MCF 10A (cell line): ENCODE measurements at places on chromosomes 3 and 15. TPM values are rescaled to one million over a fixed set of nuclear protein-coding genes. Genes with fewer than 3 reads are reported as not detected.
A peak's percentile ranks its signal among the peaks of the same experiment; 100 is the strongest.

Gene KIF23
- 30.3 and 50.2 TPM in 2 replicates for total RNA-seq

Gene RAB8B
- 11.7 and 15.6 TPM in 2 replicates for total RNA-seq

Gene TMF1
- 50.2 and 52.4 TPM in 2 replicates for total RNA-seq

Gene GOLGA8G
- total RNA-seq, result 0.09 TPM in 1 of 2 replicates, not detected in the other

Gene EMC7
- 98.2 and 134 TPM in 2 replicates for total RNA-seq

Gene NUTM1
- total RNA-seq, result not detected in 2 replicates

Gene POLQ
- 4.1 and 5.8 TPM in 2 replicates for total RNA-seq

Gene NUP210
- total RNA-seq, result 6.9 and 8.4 TPM in 2 replicates

Gene PLA2G4E
- 0.07 and 0.12 TPM in 2 replicates for total RNA-seq

Gene AHSG
- not detected in 2 replicates for total RNA-seq

Gene TTLL13
- total RNA-seq, result 0.47 TPM in 1 of 2 replicates, not detected in the other

Gene LXN
- total RNA-seq, result 3.4 and 4.4 TPM in 2 replicates

Gene IL12A
- total RNA-seq, result 1.3 and 1.7 TPM in 2 replicates

Gene XCR1
- total RNA-seq, result not detected in 2 replicates

Gene EBLN2
- total RNA-seq, result 4.7 and 5.5 TPM in 2 replicates

Gene MITF
- 7.4 and 16.1 TPM in 2 replicates for total RNA-seq

Gene ANKRD63
- not detected in 2 replicates for total RNA-seq

Gene WDR93
- total RNA-seq, result 0.33 and 0.47 TPM in 2 replicates

Gene PLA2G4F
- total RNA-seq, result 0.30 TPM in 1 of 2 replicates, not detected in the other

Gene NPAP1
- total RNA-seq, result not detected in 2 replicates

Gene GPR27
- 4.4 and 6.3 TPM in 2 replicates for total RNA-seq

GRCh38 chr3:158152186-158152585 lies 42.3 kb downstream of the RSRC1 start:
- H3K27me3 ChIP-seq, result no peaks in the 10 kb centered on the region
- peaks cover 7% of the 10 kb centered on the region for H3K4me1 ChIP-seq
- peak; percentile 66 for DNase-seq
- peaks cover 3% of the 10 kb centered on the region for H3K36me3 ChIP-seq
- H3K27ac ChIP-seq, result no peak overlapping the region
- H3K4me3 ChIP-seq, result no peak overlapping the region

DNA sequence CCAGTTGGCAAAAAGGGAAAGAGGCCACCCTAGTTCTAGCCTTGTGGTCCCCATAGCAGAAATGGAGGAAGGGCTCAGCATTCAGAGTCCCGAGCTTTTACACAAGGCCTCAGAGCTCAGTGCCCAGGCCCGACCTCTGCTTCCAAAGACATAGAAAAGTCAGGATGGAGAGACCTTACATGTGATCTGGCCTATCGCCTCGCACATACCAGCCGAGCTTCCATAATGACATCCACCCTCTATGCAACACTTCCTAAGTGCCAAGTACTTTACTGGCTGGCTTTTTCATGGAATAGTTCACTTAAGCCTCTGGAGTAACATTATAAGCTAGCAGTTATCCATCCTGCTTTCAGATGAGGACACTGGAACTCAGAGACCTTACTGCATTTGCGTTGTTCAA lies 275.9 kb downstream of the FAM43A start:
- no peak overlapping the region for H3K4me3 ChIP-seq
- no peak for DNase-seq
- H3K27ac ChIP-seq, result no peak overlapping the region
- H3K36me3 ChIP-seq, result no peaks in the 10 kb centered on the region
- no peaks in the 10 kb centered on the region for H3K4me1 ChIP-seq

GRCh38 chr3:22269831-22270230 lies 518.8 kb upstream of the ZNF385D start:
- no peaks in the 10 kb centered on the region for H3K27me3 ChIP-seq
- no peak overlapping the region for H3K27ac ChIP-seq
- no peaks in the 10 kb centered on the region for H3K36me3 ChIP-seq
- DNase-seq, result peak; percentile 67
- H3K4me3 ChIP-seq, result no peak overlapping the region

GRCh38 chr3:98731720-98732285 lies 31.3 kb upstream of the ST3GAL6 start:
- no peak for DNase-seq
- H3K4me1 ChIP-seq, result peaks cover 12% of the 10 kb centered on the region
- H3K36me3 ChIP-seq, result no peaks in the 10 kb centered on the region
- no peak overlapping the region for H3K27ac ChIP-seq
- peak overlapping the region; percentile 76 for H3K4me3 ChIP-seq

- H3K27ac ChIP-seq, result peak overlapping the region; percentile 81
- H3K36me3 ChIP-seq, result no peaks in the 10 kb centered on the region
- peak overlapping the region; percentile 62 for H3K4me3 ChIP-seq
- H3K27me3 ChIP-seq, result no peaks in the 10 kb centered on the region
- DNase-seq, result peak; percentile 30
- H3K4me1 ChIP-seq, result peaks cover 33% of the 10 kb centered on the region
Measured at GRCh38 chr15:100042558-100042957, 299.2 kb downstream of the ADAMTS17 start.

DNA sequence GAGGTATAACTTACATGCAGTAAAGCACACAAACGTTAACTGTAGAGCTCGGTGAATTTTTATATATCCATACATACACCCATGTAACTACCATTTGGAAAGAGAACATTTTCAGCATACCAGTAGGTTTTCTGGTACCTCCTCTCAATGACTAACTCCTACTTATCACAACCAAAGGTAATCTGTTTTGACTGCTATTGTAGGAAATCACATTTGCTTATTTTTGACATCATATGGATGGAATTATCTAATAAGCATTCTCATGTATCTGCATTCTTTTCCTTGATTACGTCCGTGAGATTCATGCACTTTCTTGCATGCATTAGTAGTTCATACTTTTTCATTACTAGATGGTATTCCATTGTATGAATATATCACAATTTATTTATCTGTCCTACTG lies 76.8 kb downstream of the CSNK1G1 start:
- peaks cover 5% of the 10 kb centered on the region for H3K4me1 ChIP-seq
- H3K4me3 ChIP-seq, result no peak overlapping the region
- no peak for DNase-seq
- H3K36me3 ChIP-seq, result peaks cover 18% of the 10 kb centered on the region
- H3K27me3 ChIP-seq, result no peaks in the 10 kb centered on the region

DNA sequence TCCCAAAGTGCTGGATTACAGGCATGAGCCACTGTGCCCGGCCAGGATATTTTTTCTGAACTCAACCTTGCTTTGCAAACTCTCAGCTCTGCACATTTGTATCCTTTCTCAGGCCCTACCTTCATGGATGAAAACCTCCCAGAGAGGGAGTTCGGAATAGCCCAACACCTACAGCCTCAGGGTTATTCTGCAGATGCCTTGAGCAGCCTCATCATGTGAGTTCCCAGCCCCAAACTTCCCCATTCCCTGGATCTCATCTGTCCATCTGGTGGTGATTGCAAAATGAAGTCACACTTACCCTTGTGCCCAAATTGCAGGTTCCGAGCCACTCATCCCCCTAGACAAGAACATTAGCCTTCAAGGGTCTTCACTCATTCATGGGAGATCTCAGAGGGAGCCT lies 39.9 kb upstream of the KLHL25 start:
- H3K27ac ChIP-seq, result no peak overlapping the region
- no peaks in the 10 kb centered on the region for H3K36me3 ChIP-seq
- H3K4me3 ChIP-seq, result no peak overlapping the region

- DNase-seq, result no peak
- peaks cover 22% of the 10 kb centered on the region for H3K4me1 ChIP-seq
- H3K4me3 ChIP-seq, result no peak overlapping the region
Measured at GRCh38 chr3:105832644-105833043, 36.2 kb downstream of the CBLB start.

- no peak overlapping the region for H3K4me3 ChIP-seq
- no peak for DNase-seq
- peaks cover 29% of the 10 kb centered on the region for H3K4me1 ChIP-seq
Measured at GRCh38 chr3:167711439-167711838, 23.3 kb downstream of the PDCD10 start.

DNA sequence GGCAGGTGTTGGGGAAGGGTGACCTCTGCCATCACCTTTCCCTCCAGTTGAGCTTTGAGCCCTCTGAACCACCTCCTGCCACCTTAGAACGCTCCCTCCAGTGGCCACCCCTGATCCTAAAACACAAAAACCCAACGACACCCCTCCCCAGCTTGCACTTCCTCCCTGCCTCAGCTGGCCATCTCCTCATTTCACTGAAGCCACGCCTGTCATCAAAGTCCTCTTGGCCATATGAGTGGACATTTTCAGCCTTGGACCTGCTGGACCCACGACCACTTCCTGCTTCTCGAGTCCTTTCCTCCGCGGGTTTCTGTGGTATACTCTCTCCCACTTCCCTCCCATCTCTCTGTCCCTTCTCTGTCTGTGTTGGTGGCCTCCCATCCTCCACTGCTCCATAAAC lies 48.5 kb upstream of the NR2C2 start:
- H3K36me3 ChIP-seq, result no peaks in the 10 kb centered on the region
- DNase-seq, result no peak
- H3K27ac ChIP-seq, result no peak overlapping the region
- peaks cover 75% of the 10 kb centered on the region for H3K27me3 ChIP-seq
- no peak overlapping the region for H3K4me3 ChIP-seq

- H3K4me3 ChIP-seq, result no peak overlapping the region
- peaks cover 29% of the 10 kb centered on the region for H3K4me1 ChIP-seq
- peak; percentile 50 for DNase-seq
- no peaks in the 10 kb centered on the region for H3K36me3 ChIP-seq
- no peak overlapping the region for H3K27ac ChIP-seq
Measured at GRCh38 chr15:40449275-40449674, 8.5 kb downstream of the BAHD1 start.

DNA sequence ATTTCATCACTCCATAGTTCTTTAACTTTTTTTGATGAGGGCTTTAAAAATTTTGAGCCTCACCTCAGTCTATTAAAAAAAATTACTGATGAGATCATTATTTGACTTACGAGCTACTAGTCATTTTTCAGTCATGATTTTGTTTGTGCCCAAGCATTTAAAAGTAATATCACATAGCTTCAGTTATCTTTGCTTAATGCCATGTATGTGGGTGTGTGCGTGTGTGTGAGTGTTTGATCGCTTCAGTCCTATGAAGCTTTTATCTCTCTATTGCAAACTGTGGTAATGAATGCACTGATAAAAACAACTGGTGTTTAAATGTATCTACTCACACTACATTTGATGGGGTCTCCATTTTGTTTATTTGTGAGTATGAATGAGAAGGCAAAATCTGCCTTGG lies 49.8 kb downstream of the RSRC1 start:
- H3K27ac ChIP-seq, result no peak overlapping the region
- no peak for DNase-seq
- no peaks in the 10 kb centered on the region for H3K36me3 ChIP-seq
- H3K4me1 ChIP-seq, result peaks cover 27% of the 10 kb centered on the region

DNA sequence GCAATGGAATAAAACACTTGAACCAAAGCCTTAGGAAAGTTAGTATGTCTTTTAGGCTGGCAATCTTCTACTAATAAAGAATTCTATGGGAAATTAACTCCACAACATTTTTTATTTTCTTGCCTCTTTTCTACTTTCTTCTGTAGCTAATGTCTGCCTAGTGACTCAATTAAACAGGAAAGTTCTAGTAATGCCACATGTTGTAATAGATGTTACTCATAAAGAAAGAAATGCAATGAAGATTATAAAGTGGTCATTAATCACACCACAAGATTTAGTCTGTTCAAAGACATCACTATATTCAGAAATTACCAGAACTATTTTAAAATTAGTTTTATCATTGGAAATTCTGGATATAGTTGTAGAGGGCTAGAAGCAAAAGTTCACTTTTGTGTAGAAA lies 329.7 kb downstream of the SI start:
- no peak overlapping the region for H3K27ac ChIP-seq
- H3K27me3 ChIP-seq, result peaks cover 94% of the 10 kb centered on the region
- H3K4me3 ChIP-seq, result no peak overlapping the region
- no peak for DNase-seq
- H3K4me1 ChIP-seq, result no peaks in the 10 kb centered on the region
- no peaks in the 10 kb centered on the region for H3K36me3 ChIP-seq

- peaks cover 31% of the 10 kb centered on the region for H3K36me3 ChIP-seq
- H3K4me3 ChIP-seq, result peak overlapping the region; percentile 92
- H3K27ac ChIP-seq, result peak overlapping the region; percentile 96
- DNase-seq, result peak; percentile 28
- H3K4me1 ChIP-seq, result peaks cover 21% of the 10 kb centered on the region
- no peaks in the 10 kb centered on the region for H3K27me3 ChIP-seq
Measured at GRCh38 chr15:44710236-44711095, 657 bp downstream of the PATL2 start.

- no peaks in the 10 kb centered on the region for H3K4me1 ChIP-seq
- DNase-seq, result no peak
- no peaks in the 10 kb centered on the region for H3K36me3 ChIP-seq
- no peak overlapping the region for H3K27ac ChIP-seq
- H3K27me3 ChIP-seq, result peaks cover 39% of the 10 kb centered on the region
Measured at GRCh38 chr15:89441295-89441812, 55.0 kb downstream of the RHCG start.

GRCh38 chr15:31274496-31275330 lies 51.9 kb upstream of the KLF13 start:
- no peak overlapping the region for H3K4me3 ChIP-seq
- H3K27ac ChIP-seq, result no peak overlapping the region
- peaks cover 3% of the 10 kb centered on the region for H3K4me1 ChIP-seq
- no peaks in the 10 kb centered on the region for H3K36me3 ChIP-seq

- no peak for DNase-seq
- H3K4me3 ChIP-seq, result no peak overlapping the region
- H3K27me3 ChIP-seq, result no peaks in the 10 kb centered on the region
- no peaks in the 10 kb centered on the region for H3K36me3 ChIP-seq
Measured at GRCh38 chr15:88989578-88989977, 76.4 kb upstream of the MFGE8 start.

GRCh38 chr3:155069729-155070128 lies 10.4 kb upstream of the MME start:
- H3K4me3 ChIP-seq, result no peak overlapping the region
- peak overlapping the region; percentile 2 for H3K27ac ChIP-seq
- DNase-seq, result no peak
- peaks cover 23% of the 10 kb centered on the region for H3K4me1 ChIP-seq

GRCh38 chr15:45179221-45179985 lies 8.4 kb downstream of the SHF start:
- H3K36me3 ChIP-seq, result no peaks in the 10 kb centered on the region
- no peak overlapping the region for H3K27ac ChIP-seq
- DNase-seq, result peak; percentile 64
- H3K27me3 ChIP-seq, result no peaks in the 10 kb centered on the region
- peaks cover 13% of the 10 kb centered on the region for H3K4me1 ChIP-seq

GRCh38 chr15:51092480-51093040 lies 2.1 kb downstream of the TNFAIP8L3 start:
- peaks cover 29% of the 10 kb centered on the region for H3K4me1 ChIP-seq
- no peak overlapping the region for H3K27ac ChIP-seq
- no peak overlapping the region for H3K4me3 ChIP-seq
- H3K27me3 ChIP-seq, result no peaks in the 10 kb centered on the region
- DNase-seq, result no peak
- H3K36me3 ChIP-seq, result no peaks in the 10 kb centered on the region

GRCh38 chr3:60027335-60027734 lies 977.5 kb upstream of the CFAP20DC start:
- no peaks in the 10 kb centered on the region for H3K4me1 ChIP-seq
- H3K4me3 ChIP-seq, result no peak overlapping the region
- H3K36me3 ChIP-seq, result no peaks in the 10 kb centered on the region
- no peaks in the 10 kb centered on the region for H3K27me3 ChIP-seq
- DNase-seq, result no peak

- no peak overlapping the region for H3K4me3 ChIP-seq
- peaks cover 13% of the 10 kb centered on the region for H3K27me3 ChIP-seq
- no peaks in the 10 kb centered on the region for H3K4me1 ChIP-seq
- no peak for DNase-seq
Measured at GRCh38 chr3:37556789-37557301, 304.8 kb upstream of the CTDSPL start.
